CD8-positive, alpha-beta memory T cell (primary cell): ENCODE measurements at places on chromosomes 16 and 17.

- no peaks in the 10 kb centered on the region for H3K36me3 ChIP-seq
- H3K4me1 ChIP-seq: peaks cover 6% of the 10 kb centered on the region
- H3K4me3 ChIP-seq: no peak overlapping the region
- no peak overlapping the region for H3K27ac ChIP-seq
- DNase-seq: no peak
- H3K27me3 ChIP-seq: peaks cover 4% of the 10 kb centered on the region
Observed at GRCh38 chr17:43998552-43998951, 5.9 kb upstream of the NAGS start.

GRCh38 chr16:67023689-67024088 lies 5.3 kb upstream of the CBFB start:
- no peak overlapping the region for H3K27ac ChIP-seq
- no peaks in the 10 kb centered on the region for H3K36me3 ChIP-seq
- no peak overlapping the region for H3K4me3 ChIP-seq
- H3K27me3 ChIP-seq: no peaks in the 10 kb centered on the region
- peaks cover 11% of the 10 kb centered on the region for H3K4me1 ChIP-seq

DNA sequence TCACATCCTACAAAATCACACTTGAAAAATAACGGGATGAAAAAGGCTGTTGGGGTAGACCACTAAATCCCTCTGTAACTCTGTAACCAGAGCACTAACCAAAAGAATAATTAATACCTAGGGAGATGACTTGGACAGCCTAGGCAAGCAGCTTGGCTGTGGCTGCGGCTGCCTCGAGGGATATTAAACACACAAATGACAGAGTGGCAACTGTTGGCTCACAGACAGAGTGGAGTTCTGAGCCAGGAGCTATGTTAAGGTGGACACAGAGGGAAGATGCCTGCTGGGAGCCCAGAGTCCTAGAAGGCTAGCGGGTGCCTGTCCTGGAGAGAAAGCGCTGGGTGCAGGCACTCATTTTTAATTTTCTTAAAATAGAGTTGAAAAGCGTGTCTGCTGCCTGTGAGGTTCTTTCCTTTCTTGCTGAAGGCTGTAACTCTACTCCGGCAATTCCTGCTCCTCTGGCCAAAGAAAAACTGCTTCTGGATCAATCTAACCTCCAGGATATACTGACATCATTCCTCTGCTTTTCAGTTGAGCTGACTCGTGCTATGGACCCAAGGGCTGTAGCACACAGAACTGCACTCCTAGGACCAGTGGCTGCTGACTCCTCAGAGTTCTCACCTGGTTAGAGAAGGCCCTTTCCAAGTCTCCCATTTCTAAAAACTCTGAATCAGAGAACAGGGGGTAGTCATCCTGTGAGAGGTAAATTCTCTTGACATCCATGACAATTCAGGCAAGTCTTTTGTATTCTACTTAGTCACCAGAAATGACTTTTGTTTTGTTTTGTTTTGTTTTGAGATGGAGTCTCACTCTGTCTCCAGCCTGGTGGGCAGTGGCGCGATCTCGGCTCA lies 147.9 kb downstream of the STX8 start:
- no peaks in the 10 kb centered on the region for H3K36me3 ChIP-seq
- H3K27me3 ChIP-seq: no peaks in the 10 kb centered on the region
- H3K4me1 ChIP-seq: no peaks in the 10 kb centered on the region
- no peak overlapping the region for H3K4me3 ChIP-seq
- DNase-seq: no peak

DNA sequence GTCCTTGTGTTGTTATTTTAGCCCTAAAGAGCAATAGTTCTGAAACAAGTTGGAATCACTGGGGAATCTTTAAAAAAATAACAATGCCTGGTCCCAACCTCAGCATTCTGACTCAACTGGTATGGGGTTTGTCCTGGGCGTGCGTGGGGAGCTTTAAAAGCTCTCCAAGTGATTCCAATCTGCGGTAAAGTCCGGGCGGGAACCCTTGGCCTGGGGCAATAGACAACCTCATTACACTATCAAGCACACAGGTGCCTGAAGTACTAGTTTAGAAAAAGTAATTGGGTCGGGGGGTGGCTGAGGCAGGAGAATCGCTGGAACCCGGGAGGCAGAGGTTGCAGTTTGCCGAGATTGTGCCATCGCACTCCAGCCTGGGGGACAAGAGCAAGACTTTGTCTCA lies 4.4 kb downstream of the STX8 start:
- DNase-seq: no peak
- peaks cover 10% of the 10 kb centered on the region for H3K4me1 ChIP-seq
- no peak overlapping the region for H3K4me3 ChIP-seq
- H3K27ac ChIP-seq: no peak overlapping the region

DNA sequence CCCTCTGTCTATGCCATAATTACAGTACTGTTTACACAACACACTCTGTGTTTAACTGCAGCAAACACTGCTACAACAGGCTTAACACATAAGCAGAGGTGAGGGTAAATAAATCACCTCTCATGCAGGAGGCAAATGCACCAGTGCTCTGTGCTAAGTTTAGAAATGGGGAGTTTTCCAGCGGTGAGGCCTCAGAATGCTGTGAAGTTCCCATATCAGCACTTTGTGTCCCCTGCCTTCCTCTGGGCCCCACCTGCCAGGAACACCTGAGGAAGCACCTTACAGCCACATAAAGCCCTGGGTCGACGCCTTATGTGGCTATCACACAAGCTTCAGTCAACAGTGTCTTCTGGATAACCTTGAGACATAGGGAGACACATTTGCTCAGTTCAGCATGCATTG lies 304.5 kb downstream of the HAPSTR1 start:
- no peak for DNase-seq
- no peaks in the 10 kb centered on the region for H3K36me3 ChIP-seq

DNA sequence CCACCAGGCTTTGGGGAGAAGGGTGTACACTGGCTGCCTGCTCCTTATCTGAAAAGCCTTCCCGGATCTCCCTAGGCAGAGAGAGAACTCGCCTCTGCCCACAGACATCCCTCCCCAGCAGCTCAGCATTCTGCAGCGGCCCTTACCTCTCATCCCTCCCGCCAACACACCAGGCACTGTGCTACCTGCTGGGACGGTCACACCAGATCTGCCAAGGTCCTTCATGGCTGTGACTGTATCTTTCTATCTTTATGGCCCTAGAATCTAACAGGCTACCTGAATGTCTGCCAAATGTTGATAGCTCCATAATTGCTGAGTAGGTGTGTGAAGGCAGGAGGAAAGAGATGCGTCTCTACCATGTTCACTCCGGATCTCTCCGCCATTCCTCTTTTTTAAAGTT lies 7.9 kb downstream of the TSNAXIP1 start:
- H3K36me3 ChIP-seq: no peaks in the 10 kb centered on the region
- H3K4me3 ChIP-seq: no peak overlapping the region
- no peaks in the 10 kb centered on the region for H3K4me1 ChIP-seq
- H3K27ac ChIP-seq: no peak overlapping the region
- DNase-seq: no peak

DNA sequence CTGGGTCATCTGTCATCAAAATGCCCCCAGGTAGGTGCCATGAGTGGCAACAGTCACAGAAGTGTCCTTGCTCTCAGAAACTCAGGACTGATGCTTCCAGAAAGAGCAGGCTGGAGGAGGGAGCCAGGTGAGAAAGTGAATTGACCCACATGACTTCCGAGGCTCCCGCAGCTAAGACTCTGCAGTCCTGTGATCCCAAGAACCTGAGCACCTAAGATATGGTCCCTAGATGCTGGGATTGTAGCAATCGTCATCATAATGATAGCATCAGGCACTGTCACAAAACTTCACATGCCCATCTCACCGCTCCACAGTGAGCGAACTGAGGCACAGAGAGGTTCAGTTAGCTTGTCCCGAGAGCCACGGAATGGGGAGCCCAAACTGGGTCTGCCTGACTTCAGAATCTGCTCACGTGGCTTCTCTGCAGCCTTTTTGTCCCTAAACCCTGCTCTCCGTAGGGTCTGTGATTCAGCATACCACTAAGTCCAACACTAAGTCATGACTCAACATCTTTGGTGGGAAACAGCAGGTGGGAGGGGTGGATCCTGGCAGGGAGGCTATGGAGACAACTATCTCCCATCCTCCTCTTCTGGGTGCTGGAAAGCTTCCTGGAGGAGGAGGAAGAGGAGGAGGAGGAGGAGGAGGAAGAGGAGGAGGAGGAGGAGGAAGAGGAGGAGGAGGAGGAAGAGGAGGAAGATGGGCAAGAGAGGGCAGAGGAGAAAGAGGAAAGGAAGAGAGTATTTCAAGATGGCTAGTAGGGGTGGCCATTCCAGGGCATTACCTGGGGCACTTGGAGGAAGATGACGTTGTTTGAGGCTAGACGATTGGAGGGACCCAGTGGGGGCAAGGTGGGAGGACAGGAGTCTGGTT lies 55.5 kb upstream of the DLX4 start:
- DNase-seq: no peak
- H3K4me3 ChIP-seq: no peak overlapping the region
- no peaks in the 10 kb centered on the region for H3K36me3 ChIP-seq
- H3K27me3 ChIP-seq: peaks cover 33% of the 10 kb centered on the region

DNA sequence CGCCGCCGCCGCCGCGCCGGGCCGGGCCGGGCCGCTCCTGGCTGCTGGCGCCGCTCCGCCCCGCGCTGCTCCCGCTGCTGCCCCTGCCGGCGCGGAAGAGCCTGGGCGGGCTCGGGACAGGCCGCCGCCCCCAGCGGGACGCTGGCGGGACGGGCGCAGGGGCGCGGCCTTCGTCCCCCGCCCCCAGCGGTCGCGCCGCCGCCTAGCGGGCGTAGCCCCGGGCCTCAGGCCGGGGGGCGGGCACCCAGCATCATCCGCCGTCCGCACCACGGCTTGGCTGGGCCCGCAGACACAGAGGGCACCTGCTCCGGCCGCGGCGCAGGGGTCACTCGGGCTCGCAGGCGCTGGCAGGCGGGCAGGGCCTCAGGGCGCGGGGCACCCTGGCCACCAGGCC lies at the start of gene AMFR:
Gene AMFR (minus strand): TSS at position 107 of the 394 bp plus-strand sequence. CDS start 218 bp downstream, outside the sequence.
- no peaks in the 10 kb centered on the region for H3K27me3 ChIP-seq
- peak within 1 kb of the TSS; percentile 62 for H3K4me3 ChIP-seq
- H3K36me3 ChIP-seq: no peaks in the 10 kb centered on the region
- peak within 1 kb of the TSS; percentile 35 for H3K27ac ChIP-seq
- peaks cover 17% of the 10 kb centered on the region for H3K4me1 ChIP-seq

GRCh38 chr16:30889721-30890120 lies 4.2 kb downstream of the BCL7C start:
- DNase-seq: no peak
- H3K36me3 ChIP-seq: peaks cover 6% of the 10 kb centered on the region
- H3K4me1 ChIP-seq: peaks cover 13% of the 10 kb centered on the region

GRCh38 chr17:16419929-16420271 lies 4.5 kb downstream of the TRPV2 start:
- H3K27ac ChIP-seq: peak overlapping the region; percentile 19
- H3K4me3 ChIP-seq: peak overlapping the region; percentile 9
- H3K27me3 ChIP-seq: no peaks in the 10 kb centered on the region
- H3K36me3 ChIP-seq: peaks cover 33% of the 10 kb centered on the region
- peak; percentile 32 for DNase-seq

- H3K4me1 ChIP-seq: no peaks in the 10 kb centered on the region
- no peak overlapping the region for H3K27ac ChIP-seq
- no peak for DNase-seq
- H3K36me3 ChIP-seq: no peaks in the 10 kb centered on the region
- no peak overlapping the region for H3K4me3 ChIP-seq
- no peaks in the 10 kb centered on the region for H3K27me3 ChIP-seq
Observed at GRCh38 chr17:10420811-10421210, 939 bp downstream of the MYH8 start.

GRCh38 chr16:50985733-50986132 lies 165.3 kb downstream of the SALL1 start:
- no peak overlapping the region for H3K4me3 ChIP-seq
- H3K4me1 ChIP-seq: no peaks in the 10 kb centered on the region
- H3K27ac ChIP-seq: no peak overlapping the region
- DNase-seq: no peak
- no peaks in the 10 kb centered on the region for H3K36me3 ChIP-seq
- H3K27me3 ChIP-seq: no peaks in the 10 kb centered on the region

DNA sequence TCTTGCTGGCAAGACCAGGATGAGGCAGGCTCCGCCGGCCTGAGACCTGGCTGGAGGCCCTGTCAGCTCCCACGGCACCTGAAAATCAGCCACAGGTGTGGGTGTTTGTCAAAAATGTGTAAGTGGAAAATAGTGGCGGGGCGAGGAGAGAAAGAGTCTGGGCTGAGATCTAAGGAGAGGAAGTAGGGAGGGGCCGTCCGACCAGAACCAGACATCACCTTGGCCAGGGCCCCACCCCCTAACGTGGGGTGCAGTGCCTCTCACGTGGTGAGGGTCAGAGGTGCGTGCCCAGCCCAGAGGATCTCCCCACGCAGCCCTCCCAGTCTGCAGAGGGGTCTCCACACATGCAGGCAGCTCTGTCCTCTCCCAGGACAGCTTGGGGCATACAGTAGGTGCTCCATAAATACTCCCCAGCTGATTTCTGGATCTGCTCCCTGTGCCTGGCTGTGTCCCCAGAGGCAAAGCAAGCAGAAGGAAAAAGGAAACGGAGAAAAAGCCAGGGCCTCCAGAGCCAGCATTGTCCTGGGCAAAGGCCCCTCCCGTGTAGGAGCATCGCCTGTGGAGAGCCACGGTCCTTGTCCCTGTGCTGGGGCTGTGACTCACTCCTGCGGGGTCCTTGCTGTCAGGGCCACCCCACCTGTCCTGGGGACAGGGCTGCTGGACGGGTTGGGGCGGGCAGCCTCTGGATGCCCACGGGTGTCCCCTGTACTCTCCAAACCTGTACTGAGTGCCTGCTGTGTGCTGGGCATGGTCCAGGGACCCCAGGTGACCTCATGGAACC lies 16.7 kb downstream of the ZFPM1 start:
- DNase-seq: peak; percentile 64
- no peak overlapping the region for H3K4me3 ChIP-seq
- H3K4me1 ChIP-seq: peaks cover 73% of the 10 kb centered on the region
- no peaks in the 10 kb centered on the region for H3K36me3 ChIP-seq
- H3K27me3 ChIP-seq: no peaks in the 10 kb centered on the region
- peak overlapping the region; percentile 63 for H3K27ac ChIP-seq

DNA sequence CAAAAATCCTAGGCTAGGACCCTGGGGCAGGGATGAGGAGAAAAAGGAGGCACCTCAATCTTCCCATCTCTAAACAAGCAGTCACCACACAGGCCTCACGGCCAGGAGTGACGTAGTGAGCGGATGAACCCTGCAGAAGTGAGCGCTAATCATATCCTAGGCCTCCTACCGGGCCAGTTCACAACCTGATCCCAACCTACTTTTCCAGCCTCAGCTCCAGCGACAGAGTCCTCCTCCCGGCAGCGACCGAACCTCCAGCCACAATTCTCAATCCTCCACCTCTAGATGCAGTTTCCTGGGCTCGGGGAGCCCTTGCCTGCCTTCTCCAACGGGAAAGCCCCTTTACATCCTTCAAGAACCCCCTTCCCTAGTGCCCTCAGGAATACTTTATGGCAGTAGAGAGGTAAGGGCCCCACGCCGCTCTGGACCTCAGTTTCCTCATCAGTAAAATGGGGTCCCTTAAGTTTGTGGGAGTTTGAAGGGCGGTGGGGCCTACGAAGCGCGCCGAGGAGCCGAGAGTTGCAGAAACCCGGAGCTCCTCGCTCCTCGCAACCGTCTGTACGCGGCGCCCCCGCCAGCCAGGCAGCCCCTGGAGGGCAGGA lies 1.4 kb downstream of the ZNF668 start:
- H3K4me1 ChIP-seq: peaks cover 24% of the 10 kb centered on the region
- H3K27me3 ChIP-seq: no peaks in the 10 kb centered on the region
- peak overlapping the region; percentile 100 for H3K4me3 ChIP-seq
- peaks cover 9% of the 10 kb centered on the region for H3K36me3 ChIP-seq
- H3K27ac ChIP-seq: peak overlapping the region; percentile 89
